ENCODE measurements at places on chromosomes 5 and 9.

GRCh38 chr9:113954591-113954990 lies 78.5 kb downstream of the ZNF618 start:
- no peak for DNase-seq

DNA sequence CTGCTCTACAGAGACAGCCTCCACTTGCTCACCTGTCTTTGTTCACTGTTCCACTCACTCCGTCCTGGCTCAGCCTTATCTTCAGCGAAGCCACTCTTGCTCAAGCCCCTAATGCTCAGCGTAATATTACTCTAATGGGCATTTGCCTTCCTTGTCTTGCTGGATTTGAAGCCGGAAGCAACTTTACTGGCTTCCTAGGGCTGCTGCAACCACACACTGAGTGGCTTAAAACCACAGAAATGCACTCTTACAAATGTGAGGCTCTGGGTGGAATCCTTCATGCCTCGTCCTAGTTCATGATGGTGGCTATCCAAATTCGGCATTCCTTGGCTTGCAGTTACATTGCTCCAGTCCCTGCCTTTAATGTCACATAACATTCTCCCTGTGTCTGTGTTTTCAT lies 85.5 kb upstream of the MARCHF11 start:
- no peak for DNase-seq

DNA sequence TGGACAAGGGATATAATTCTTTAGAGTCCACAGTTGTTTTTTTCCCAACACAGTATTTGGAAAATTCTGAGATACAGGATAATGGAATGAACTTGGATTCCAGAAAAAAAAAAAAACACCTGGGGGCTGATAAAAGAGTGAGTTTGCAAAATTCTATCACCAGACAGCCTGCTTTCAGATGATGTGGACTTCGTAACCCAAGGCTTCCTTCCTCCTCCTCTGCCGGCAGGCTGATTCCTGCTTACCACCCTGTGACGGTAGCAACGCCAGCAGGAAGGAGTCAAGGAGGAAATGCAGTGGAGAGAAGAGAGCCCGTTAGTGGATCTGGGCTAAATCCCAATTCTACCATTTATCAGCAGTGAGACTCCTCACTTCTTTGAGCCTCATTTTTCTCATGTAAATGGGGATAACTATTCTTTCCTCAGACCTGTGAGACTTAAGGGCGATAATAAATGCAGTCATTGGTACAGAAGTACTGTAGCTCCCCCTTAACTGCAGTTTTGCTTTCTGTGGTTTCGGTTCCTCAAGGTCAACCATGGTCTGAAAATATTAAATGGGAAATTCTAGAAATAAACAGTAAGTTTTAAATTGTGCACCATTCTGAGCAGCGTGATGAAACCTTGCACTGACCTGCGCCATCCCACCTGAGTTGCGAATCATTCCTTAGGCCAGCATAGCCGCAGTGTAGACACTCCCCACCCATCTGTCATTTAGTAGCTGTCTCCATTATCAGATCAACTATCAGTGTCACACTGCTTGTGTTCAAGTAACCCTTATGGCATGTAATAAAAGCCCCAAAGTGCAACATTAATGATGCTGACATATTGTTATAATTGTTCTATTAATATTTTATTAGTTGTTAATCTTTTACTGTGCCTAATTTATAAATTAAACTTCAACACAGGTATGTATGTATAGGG lies 71.4 kb downstream of the DCP2 start:
- DNase-seq = no peak

DNA sequence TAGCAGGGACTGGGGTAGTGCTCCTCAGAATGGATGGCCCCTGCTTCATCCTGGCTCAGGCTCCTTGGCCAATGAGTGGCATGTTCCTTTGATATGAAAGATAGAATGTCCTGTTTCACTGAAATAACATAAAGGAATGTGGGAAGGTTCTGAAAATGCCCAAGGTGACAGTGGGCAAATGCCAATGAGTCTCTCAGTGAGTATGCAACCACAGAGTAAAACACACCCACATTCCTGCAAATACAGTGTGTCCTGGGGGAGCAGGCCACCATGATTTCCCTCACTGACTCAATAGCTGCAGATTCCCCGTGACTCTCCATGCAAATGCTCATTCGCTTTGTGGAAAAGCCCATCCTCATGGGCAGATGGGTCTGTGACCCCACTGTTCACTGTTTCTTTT lies 36.4 kb downstream of the ZNF366 start:
- no peak for DNase-seq

- DNase-seq = no peak
Observed at GRCh38 chr5:139265001-139265400, 28.5 kb upstream of the MATR3 start.

- DNase-seq = no peak
Observed at GRCh38 chr9:12874395-12874794, 99.6 kb downstream of the LURAP1L start.

DNA sequence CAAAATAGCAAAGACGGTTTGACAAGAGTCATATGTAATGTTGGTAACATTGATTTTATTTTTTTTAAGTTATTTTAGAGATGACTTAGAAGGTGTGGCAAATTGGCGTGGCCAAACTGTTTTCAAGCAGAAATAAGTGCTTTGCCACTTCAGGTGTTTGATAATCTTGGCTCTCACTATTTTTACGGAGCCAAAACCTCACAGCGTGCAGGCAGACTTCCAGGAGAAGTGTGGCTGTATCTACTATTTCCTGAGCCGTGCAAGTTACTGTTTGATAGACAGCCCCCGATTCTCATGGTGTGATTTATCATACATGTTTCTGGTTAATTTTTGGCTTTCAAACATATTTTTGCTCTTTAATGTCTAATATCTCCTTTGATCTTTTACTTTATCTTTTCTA lies 269.5 kb downstream of the ADAMTSL1 start:
- DNase-seq = no peak

- DNase-seq = no peak
Observed at GRCh38 chr5:36152324-36153297, 700 bp downstream of the SKP2 start.

DNA sequence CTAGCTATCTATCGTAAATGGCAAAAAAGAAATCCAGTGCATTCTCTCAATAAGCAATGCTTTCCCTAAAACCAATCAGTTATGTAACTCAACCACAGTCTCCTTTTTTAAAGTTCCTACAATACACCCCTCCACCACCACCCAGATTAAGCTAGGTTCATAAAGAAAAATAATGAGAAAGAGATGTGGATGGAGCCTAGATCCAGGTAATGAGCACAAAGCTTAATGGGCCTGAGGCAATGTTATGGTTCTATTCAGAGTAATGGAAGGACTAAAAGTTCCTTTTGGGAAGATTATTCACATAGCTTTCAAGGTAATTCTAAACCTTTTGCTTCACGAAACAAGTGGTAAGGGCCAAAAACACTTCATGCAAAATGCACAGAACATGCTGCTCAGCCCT lies 113.5 kb downstream of the MPDZ start:
- DNase-seq = no peak

- DNase-seq = no peak
Observed at GRCh38 chr5:176540956-176541337, 3.7 kb upstream of the RNF44 start.

DNA sequence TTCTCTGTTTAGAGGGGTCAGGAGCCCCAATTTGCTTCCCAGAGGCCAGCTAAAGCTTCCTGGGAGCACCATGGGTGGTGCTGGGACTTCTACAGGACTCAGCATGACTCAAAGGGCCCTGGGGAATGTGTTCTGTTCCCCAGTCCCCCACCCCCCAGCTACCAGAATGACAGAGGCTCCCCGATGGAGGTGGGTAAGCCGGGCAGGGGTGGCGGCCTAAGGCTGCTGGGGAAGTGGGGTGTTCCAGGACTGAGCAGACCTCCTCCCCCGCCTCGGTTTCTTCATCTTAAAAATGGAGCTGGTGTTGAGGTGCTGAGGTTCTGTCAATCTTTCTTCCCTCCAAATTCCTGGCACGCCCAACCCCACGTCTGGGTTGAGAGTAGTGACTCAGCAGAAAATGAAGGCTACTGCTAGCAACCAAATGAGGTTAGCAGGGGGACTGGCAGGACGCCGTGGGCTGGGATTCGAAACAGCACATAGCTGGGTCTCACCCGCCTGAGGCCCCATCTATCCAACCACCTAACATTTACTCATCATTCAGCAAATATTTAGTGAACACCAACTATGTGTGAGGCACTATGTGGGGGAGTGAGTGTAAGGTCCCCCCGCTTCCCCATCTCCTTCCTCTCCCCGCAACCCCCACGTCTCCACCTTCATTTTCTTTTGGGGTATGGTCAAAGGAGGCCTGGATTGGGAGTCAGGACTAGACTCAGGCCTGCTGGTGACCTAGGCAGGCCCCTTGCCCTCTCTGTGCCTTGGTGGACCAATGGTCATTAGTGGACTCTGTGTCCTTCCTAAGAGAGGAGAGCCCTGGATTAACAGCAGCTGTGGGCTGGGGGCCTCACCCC lies 50.2 kb downstream of the C9orf50 start:
- DNase-seq = no peak

DNA sequence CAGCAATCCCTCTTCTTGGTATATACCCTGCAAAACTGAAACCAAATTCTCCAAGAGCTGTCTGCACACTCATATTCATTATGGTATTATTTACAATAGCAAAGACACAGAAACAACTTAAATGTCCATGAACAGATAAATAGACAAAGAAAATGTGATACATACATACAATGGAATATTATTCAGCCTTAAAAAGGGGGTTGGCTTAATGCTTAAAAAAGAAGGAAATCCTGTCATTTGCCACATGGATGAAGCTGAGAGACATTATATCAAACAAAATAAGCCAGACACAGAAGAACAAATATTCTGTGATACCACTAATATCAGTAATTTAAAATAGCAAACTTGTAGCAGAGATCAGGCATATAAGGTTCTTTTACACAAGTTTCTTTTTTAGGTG lies 46.5 kb upstream of the GAS1 start:
- DNase-seq = no peak

- DNase-seq = no peak
Observed at GRCh38 chr9:19200229-19200628, 30.3 kb upstream of the DENND4C start.

DNA sequence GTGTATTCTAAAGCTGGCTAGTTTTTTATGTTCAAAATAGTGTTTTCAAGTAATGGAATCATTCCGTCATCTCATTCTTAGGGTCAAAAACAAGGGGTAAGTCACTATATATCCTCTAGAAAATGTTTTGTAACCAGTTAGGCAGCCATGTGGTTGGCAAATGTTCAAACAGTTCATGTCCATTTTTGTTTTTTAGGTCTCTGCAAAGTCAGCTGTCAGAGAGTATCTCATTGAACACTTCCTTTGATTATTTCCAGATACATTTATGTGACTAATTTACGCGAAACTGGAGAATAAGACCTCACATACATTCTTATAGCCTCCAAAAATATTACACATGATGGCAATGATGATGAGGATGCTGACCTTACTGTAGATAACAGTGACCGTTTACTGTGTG lies 50.4 kb downstream of the TRIO start:
- no peak for DNase-seq

DNA sequence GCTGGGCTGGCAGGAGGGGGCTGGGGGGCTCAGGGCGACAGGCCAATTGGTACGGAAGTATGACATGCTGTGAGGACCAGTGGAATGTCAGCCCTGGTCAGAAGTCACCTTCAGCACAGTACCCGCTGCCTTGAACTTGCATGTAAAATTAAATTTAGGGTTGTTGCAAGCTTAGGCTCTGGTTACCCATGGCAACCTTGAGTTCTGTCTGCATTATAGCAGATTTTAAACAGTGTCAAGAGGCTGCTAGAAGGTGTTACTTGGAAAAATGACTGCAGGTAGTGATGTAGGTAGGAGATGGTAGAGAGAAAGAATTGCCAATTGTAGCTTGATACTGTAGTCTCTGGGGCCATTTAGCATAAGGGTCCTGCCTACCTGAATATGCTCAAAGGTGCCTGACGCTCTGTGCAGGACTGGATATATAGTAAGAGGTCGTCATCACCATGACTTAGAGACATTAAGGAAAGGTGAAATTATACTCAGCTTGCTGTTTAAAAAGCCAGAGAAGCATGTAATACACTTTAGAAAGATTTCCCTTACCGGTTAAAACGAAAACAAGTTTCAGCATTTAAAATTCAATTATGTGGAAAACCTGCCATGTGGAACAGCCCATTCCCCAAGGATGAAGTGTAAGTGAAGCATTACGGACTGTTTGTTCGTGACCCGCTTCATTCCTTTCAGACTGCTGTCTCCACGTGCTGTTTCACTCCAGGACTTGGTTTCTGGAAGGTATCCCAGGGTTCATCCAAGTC lies 169.0 kb downstream of the PDZD2 start:
- DNase-seq = no peak

GRCh38 chr5:1383886-1384401 lies 39.0 kb upstream of the CLPTM1L start:
- DNase-seq = no peak

DNA sequence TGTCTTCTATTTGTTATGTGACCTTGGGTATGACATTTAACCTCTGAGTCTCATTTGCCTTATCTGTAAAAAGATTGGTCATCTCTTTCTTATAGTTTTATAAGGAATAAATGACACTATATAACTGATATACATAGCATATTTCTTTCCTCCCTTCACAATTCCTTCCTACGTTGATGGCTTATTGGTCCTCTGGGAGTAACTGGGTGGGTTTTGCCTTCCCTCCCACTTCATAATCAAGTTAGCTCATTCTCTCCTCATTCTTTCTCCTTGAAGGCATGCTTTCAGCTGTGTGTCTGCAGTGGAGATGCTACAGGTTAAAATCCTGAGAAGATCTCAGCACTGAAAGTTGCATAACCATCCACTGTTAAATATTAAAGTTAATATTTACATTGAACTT lies 382.4 kb downstream of the TMEM38B start:
- no peak for DNase-seq

- DNase-seq = no peak
Observed at GRCh38 chr9:132782037-132782436, 96.0 kb downstream of the AK8 start.

GRCh38 chr5:160547872-160548271 lies 126.2 kb downstream of the PTTG1 start:
- no peak for DNase-seq

DNA sequence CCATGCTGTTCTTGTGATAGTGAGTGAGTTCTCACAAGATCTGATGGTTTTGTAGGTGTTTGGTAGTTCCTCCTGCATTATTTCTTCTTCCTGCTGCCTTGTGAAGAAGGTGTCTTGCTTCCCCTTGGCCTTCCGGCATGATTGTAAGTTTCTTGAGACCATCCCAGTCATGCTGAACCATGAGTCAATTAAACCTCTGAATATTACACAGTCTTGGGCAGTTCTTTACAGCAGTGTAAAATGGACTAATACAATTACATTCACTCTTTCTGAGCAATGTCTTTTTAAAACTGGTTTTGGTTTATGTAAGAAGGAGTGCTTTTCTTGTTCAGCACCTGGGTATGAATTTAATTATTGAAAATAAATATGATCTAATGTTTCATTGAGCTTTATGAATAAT lies 50.7 kb upstream of the ARRDC3 start:
- DNase-seq = no peak

GRCh38 chr9:137313956-137314560 lies 12.0 kb upstream of the NRARP start:
- DNase-seq = no peak

DNA sequence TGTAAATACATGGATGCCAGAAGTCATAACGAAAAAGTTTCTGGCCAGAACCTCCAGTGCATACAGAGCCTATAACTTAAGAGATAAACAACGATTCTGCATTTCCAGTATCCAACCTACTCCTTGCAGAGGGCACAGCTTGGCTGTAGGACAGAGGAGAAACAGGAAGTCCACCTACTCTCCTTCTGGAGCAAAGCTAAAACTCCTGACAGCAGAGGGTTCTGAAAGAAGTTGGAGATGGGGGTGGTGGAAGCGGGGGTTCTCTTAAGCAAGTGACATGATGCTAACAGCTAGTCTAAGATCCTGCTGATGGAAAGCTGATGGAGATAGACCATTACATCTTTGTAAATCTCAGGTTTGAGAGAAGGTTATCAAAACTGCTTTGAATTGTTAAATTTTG lies 35.5 kb upstream of the CTNNAL1 start:
- DNase-seq = no peak

GRCh38 chr9:32644698-32645097 lies 9.2 kb upstream of the TAF1L start:
- DNase-seq = no peak

Measured in right renal pelvis (tissue), 4 donors.